ENCODE measurements at places on chromosomes 2 and 18.

GRCh38 chr18:79379251-79379905 lies 16.4 kb upstream of the NFATC1 start:
- DNase-seq, result no peak

DNA sequence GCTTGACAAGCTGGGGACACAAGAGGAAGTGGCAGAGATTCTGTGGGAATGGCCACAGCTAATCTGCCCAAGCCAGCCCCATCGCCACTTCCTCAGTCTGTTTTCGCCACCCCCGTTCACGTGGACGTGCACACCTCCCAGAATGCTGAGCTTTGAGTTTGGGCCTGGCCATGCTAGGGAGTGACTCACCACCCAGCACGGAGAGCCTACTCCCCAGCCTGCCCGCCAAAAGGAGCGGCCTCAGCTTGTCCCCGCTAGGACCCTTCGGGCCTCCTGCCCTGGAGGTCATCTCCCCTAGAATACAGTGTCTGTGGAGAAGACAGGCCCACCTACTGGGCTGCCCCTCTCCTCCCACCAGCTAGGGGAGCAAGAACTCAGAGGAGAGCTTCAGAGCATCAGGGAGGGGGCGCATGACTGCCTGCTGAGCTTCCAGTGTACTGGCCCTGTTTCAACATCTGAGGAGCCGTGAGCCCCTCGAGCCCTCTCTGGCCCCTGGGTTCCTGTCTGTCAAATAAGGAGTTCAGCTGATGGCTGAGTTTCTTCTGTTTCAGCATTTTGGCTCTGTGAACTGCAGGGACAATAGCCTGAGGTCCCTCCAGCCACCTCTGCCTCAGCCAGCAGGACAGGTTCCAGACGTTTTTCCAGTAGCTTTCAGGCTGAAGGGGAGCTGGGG lies 5.1 kb downstream of the SLC35F6 start:
- no peak for DNase-seq

- no peak for DNase-seq
These were observed 531.9 kb downstream of the IRS1 start for GRCh38 chr2:226267516-226268289.

DNA sequence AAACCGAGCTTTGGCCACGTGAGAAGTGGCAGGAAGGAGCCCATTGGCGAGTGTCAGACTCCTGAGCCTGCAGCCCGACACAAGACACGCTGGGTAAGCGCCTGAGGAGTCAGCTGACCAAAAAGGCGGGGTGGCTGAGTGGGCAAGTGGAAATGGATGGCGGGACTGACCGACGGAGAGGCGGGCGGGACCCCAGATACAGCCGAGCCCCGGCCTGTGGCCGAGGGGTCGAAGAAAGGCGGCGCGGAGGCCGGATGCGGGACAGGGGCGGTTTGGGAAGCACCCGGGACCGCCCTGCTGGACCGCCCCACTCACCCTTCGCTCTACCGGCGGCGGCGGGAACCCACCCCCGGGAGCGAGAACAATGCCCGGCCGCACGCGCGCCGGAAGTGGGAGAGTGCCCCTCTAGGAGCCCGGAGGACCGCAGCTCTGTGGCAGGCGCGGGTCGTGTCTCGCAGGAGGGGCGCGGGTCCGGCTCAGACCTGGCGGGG lies 22.8 kb downstream of the ZSCAN30 start:
- DNase-seq, result no peak

DNA sequence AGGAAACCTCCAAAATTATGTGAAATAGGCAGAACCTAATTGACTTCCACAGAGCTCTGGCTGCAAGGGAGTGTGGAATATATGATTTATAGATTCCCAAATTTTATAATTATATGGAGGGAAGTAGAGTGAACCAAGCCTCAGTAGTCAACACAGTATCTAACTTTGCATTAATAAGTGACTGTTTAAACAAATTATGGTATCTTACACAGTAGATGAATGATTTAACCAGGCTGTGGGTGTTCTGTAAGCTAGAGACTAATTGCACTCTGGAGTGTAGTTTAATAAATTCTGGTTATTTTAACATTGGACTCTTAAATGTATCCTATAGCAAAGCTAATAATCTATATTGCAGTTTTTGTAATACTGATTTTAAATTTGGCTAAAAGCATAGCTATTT lies 183.5 kb downstream of the KIAA1328 start:
- DNase-seq, result no peak

DNA sequence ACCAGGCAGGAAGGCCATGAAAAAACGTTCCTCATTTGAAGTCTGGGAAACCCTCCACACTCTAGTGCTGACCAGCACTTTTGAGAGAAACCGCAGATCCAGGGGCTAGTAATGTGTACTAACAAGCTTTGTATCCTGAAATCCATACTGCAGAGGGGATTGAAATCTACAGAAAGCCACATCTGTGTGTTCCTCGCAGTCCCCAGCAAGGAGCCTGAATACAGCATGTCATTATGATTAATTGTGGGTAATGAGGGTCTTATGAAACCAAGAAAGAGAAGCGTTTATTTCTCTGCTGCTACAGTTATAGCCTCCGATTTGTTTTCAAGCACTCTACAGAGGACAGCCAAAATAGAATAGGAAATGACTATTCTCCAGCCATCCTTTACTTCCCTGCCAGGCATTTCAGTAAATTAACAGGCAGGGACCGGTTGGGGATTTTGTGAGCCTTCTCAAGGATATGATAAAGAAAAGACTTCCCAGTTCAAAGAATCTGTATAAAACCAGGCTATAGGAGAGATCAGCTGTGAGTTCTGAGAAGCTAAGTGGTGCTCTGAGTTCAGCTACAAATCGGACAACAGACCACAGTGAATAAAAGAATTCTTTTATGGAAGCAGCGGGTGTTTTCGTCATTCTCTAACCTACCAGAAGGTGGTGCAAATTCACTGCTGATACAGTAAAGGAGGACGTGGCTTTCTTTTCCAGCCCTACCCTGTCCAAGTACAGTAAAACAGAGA lies 133.4 kb downstream of the INSIG2 start:
- DNase-seq, result peak; percentile 55

DNA sequence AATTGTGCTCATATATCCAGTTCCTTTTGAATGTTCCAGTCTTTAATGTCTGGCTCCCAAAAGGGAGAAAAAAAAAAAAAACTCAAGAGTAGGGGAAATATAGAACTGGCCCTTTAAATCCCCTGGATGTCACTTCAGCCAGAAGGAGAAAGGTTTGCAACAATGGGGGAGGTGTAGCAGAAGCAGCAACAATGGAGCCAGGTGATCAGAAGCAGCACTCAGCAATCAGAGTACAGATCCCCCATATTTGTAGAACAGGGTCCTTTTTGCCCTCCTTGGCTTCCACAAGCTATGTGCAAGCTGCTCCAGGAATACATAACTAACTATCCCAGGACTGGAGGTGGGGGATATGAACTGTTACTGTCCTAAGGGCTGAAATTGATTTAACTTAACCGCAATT lies 25.8 kb upstream of the ZNF397 start:
- DNase-seq, result no peak

DNA sequence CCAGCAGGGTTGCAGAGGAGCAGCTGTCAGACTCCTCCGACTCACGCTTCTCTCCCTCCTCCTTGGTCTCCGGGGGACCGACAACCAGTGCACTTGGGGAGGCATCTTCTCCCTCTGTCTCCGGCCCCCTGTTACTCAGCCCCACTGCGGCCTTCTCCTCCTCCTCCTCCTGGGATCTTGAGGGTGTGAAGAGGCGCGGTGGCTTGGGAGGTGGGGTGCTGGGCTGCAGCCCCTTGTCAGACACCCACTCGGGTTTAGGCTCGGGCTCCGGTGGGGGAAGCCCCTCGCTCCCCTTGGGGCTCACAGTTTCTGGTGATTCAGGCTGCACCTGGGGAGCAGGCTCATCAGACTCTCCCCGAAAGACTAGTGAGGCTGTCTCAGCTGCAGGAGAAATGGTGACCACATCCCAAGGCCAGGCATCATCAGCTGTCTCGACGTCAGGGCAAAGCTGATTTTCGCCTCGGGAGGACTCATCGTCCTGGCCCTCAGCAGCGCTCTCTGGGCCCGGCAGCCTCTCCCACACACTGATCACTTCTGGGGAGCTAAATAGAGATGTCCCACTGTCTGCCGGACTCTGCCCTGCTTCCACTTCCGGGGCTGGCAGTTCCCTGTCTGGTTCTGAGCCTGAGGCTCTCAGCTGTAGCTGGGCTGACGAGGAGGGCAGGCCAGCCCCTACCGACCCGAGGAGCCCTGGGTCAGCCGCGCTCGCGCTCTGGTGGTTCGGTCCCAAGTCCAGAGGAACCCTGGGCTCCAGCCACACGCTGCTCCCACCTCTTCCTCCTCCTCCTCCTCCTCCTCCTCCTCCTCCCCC lies 9.0 kb upstream of the SFXN5 start:
- no peak for DNase-seq

DNA sequence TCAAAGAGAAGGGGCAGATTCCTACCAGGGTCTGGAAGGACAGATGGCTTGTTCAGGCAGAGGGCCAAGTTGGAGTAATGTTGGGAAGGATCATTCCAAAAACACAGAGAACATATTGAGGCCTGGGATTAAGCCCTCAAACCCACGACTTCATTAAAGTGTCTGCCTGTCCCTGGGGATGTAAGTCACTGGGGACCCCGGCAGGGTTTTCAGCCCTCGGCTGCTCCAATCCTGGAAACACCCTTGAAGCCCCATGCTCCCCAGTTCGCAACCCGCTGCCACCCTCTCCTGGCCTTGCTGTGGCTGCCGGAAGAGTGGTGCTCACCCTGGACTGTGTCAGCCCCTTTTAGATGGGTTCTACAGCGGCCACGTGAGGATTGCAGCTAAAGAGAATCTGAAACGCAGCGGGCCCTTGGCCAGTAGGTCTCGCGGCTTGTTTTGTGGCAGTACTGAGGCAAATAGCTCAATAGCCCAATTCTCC lies 79.9 kb downstream of the EPAS1 start:
- no peak for DNase-seq

DNA sequence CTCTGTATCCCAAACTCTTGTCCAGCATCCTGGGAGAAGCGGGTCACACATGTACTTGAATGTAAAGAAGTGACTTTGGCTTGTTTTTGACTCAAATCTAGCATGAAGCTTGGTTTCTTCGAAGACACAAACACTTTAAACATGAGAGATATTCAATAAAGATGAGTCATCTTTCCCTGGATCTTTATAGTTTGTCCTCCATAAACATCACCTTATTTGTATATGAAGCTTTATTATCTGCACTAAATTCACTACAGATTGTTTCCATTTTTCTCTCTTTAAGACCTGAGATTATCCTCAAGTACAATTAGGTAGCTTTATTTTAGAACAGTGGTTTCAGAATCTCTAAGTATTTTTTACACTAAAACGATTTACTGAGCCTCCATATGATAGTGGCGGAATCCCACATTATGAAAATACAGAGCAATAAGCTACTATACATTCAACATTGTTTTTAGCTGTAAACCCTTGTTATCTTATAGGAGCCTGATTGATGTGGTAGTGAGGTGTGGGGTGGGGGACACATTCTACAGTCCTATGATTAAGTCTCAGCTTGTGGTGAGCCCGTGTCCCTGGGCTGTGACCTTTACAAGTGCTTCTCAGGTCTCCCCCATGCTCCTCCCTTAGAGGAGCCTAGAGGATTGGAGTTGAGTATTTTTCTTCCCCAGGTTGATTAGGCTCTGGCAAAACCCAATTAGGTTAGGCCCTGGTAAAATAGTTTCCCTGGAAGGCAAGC lies 79.6 kb upstream of the RAPGEF4 start:
- DNase-seq, result no peak

GRCh38 chr2:43225788-43226557 lies 433 bp downstream of the ZFP36L2 start:
- peak; percentile 24 for DNase-seq

- no peak for DNase-seq
These were observed 598.2 kb upstream of the SYT4 start for GRCh38 chr18:43875511-43875910.

DNA sequence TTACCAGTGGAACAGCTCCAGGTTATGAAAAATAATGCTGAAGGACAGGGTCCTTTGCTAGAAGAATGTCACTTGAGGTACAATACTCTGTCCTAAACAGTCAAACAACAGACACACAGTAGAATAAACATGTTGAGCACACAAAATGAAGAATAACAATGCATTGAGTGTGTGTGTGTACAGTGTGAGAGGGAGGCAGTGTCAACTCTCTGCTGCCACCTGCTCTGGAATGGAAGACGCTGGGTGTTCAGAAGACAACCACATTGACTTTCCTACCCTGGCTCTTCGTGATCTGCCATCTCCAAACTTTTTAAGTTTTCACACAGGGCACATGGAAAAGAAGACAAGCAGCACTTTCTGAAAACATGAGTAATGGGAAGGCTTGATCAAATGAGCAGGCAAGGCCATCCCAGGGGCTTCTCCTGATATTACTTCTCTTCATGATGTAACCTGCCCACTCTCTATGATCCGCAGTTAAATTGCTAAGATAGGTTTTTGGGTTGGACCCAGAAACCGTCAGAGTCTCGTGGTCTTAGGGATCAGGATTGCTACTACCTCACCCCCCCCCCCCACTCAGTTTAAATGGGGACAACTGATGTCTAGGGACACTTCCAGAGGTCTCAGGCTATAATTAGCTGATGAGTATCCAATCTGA lies 533.2 kb upstream of the TNP1 start:
- DNase-seq, result no peak

- DNase-seq, result no peak
These were observed 7.0 kb downstream of the KIF5C start for GRCh38 chr2:148882051-148882450.

DNA sequence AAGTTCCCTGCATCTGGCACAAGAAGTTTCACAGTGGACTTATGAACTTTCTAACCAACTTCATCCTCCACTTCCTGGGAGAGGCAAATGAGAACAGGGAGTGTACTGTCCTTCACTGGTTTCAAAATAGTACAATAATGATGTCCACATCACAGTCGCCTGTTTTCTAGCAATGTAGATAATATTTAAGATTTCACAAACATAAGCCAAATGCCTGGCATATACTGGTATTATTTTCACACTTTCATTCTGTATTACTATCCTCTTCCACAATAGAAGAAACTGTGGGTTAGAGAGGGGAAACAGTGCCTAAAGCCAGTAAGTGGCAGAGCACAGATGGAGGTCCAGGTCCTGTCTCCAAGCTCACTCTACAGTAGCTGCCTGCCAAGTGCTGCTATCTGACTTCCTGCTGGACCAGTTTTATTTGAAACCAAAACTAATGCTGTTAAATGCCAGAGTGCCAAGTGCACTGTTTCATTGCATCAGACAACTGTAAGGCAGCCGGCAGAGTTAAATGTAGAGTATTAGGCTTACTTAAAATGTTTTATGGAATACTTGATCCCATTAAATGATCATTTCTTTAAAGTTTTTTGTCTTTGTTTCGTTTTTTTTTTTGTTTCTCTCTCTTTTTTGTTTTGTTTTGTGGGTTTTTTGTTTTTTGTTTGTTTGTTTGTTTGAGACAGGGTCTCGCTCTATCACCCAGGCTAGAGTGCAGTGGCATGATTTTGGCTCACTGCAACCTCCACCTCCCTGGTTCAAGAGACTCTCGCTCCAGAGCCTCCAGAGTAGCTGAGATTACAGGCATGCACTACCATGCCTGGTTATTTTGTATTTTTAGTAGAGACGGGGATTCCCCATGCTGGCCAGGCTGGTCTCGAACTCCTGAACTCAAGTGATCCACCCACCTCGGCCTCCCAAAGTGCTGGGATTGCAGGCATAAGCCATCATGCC lies 15.1 kb downstream of the COBLL1 start:
- peak; percentile 14 for DNase-seq

Data from foreskin keratinocyte (primary cell).